ENCODE measurements at places on chromosomes 3 and 15.

- no peak for DNase-seq
Observed at GRCh38 chr15:77865106-77865610, 212.4 kb downstream of the TBC1D2B start.

DNA sequence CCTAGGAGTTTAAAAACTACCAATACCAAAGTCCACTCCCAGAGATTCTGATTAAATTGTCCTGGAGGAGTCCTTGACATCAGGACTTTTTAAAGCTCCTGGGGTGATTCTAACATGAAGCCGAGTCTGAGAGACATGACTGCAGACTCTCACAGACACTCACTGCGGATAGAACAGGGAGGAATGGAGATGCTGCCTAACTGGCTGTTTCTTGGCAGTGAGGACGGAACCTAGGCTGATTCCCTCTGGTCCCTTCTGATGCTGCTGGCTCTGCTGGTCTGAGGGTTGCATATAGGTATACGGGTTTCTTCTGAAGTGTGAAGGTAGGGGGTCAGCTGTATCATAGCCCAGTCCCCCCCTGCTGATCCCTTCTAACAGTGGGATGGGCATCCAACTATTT, 1.3 kb upstream of the HRG start:
- DNase-seq: no peak

- DNase-seq: peak; percentile 75
Observed at GRCh38 chr15:92655178-92655995, at the start of gene FAM174B. FAM174B (minus strand) TSS chr15:92655775.

DNA sequence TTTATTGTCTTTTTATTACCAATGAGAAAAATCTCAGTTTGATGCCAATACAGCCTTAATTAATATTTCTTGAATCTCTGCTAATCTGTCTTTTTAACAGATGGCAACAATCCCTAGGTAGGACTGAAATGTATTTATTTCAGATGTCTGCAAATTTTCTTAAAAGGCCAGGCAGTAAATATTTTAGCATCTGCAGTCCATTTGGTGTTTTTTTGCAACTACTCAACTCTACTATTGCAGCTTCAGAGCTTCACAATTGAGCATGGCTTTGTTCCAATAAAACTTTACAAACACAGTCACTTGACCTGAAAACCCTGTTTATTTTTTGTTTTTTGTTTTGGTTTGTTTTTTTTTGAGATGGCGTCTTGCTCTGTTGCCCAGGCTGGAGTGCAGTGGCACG, 82.7 kb downstream of the RARB start:
- DNase-seq: no peak

GRCh38 chr15:63310646-63311045, 33.2 kb downstream of the APH1B start:
- no peak for DNase-seq

DNA sequence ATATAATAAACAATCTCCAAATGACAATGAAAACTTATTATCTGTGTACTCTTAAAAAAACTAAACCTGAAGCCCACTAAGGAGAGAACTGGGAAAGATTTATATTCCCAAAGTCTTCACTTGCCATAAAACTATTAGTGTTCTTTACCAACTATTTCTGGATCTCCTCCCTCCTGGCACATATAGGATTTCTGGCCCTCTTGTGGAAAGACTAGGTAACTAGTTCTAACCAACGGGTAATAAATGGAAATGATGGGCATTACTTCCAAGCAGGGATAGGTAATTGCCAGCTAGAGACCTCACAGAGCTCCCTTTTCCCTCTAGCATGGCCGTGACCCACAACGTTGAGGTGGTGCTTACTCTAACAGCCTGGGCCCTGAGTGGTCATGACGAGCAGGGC, 110.1 kb downstream of the DNAH12 start:
- DNase-seq: no peak

DNA sequence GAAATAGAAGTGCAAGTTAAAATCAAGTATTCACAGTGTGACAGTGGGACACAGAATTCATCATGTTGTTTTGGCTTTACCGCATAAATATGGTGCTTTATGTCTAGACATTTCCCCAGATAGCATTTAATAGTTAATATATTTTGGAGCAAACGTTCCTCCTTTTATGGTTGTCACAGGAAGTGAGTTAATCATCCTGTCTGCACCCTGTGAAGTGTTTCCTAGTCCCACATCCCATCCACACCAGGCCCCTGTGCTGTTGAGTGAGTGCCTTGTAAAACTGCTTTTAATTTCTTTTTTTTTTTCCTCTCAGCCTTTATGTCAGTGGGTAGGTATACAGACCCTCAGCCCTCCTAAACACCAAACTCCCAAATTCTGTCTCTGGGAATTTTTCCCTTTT, 393.7 kb downstream of the FEZF2 start:
- no peak for DNase-seq

DNA sequence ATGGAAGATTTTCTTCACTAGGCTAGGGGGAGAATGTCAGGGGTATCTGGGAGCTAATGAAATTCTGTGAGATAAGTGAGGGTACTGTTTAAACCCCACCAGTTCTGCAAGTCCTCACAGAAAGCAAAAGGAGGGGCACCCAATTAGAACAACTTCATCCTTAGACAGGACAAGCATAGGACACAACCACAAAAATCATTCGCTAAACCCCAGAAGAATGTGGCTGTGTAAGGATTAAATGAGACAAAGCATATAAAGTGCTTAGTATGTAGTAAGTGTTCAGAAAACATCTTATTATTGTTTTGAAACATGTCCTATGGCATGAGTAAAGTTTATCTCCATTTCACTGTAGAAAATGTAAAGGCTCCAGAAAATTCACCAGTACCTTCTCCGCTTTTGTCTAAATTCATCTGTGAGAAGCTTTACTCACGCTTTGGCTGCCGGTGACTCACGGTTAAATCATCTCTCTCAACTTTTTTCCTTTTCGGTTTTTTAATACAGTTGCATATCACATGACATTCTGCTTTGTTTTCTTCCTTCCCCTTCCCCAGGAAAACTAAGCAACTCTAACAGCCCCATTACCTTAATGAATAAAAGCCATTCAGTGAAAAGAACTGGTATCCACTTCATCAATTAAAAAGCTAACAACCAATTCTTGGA, 1.7 kb downstream of the CLRN1 start:
- DNase-seq: no peak

- peak; percentile 55 for DNase-seq
Observed at GRCh38 chr3:127954640-127955039, 39.6 kb downstream of the KBTBD12 start.

DNA sequence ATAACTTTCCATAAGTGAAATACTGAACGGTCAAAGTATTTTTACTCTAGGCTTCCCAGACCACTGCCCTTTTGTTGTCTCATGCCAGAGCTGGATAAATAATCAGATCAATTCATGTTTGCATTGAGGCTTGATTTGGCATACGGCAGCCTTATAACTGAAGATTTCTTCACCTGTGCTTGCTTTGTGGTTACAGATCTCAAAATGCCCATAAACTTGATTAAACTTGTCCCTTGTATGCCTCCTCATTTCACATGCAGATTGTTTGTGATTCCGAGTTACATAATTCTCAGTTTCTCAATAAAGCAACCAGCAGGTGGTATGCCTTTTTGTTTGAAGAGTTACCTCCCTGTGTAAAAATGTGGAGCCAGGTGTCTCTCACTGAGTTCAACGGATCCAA, 211.4 kb upstream of the LRIG1 start:
- no peak for DNase-seq
